ENCODE measurements at places on chromosomes 1 and 21.

- DNase-seq = no peak
Measured at GRCh38 chr1:209431813-209432442, 151.6 kb upstream of the CAMK1G start.

DNA sequence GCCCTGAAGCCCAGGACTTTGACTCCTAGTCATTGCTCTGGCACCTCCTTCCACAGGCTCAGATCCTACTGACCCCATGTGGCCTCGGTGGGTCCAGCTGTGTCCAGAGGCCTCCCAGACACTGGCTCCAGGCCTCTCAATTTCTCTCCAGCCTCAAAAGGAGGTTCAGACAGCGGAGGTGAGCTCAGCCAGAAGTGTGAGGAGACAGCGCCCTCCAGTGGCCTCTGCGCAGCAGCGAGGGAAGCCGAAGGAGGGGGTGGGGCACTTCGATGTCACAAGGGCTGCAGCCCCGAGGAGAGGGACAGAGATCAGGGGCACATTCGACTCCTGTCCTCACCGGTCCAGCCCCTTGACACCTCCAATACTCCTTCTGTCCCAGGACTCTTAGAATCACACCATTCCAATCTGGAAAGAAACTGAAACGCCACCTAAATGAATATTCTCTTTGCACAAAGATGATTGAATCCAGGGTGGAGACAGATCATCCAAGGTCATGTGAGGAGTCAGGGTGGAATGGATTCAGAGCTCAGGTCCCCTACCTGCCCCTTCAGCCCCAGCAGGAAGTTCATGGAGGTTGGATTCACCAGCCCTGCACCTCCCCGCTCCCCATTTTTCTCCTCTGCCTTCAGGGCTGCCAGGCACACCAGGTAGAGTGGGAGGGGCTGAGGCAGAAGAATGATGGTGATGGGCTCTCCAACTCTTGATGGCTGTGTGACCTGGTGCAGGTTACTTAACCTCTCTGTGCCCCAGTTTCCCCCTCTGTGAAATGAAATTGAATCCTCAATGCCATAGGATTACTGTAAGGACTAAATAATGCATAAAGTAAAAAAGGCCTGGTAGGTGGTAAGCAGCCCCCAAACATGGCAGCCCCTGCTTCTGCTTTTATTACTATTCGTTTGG is 34.8 kb upstream of the ZBTB40 start:
- peak; percentile 75 for DNase-seq

DNA sequence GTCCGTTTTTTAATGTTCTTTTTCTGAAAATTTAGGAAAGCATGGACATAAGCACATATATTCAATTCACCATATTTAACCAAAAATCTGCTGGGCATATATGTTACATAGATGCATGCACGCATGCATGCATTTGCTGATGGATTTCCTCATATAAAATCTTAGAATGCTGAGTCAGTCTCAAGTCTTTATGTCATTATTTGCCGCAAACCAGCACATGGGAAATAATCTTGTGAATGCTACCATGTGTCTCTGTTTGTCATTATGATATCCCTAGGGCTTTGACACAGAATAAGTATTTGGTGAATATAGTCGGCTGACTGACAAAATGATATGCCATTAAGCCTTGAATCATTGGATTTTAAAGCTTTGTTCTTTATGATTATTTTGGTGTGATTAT is 776.5 kb downstream of the KCNT2 start:
- no peak for DNase-seq

- DNase-seq = no peak
Measured at GRCh38 chr1:109935451-109935900, 24.8 kb downstream of the CSF1 start.

GRCh38 chr1:44631333-44631646 is 43.0 kb downstream of the TMEM53 start:
- no peak for DNase-seq
